Activated CD4-positive, alpha-beta T cell treated with anti-CD3 and anti-CD28 coated beads, Interleukin-2, amount 10 ng/mL, durations not matched to agents 24 days and 14 days (primary cell): ENCODE measurements at places on chromosomes 2 and 18. TPM values are rescaled to one million over a fixed set of nuclear protein-coding genes. Genes with fewer than 3 reads are reported as not detected.

The CFAP53 gene
- 0.38 and 0.63 TPM in 2 replicates for total RNA-seq

The ABCG8 gene
- total RNA-seq: not detected in 2 replicates

The GRB14 gene
- total RNA-seq: not detected in 2 replicates

The IL18R1 gene
- total RNA-seq: 41.7 and 50.2 TPM in 2 replicates

The IL37 gene
- not detected in 2 replicates for total RNA-seq

The CDCA7 gene
- 116 and 118 TPM in 2 replicates for total RNA-seq

The SERPINB3 gene
- total RNA-seq: not detected in 2 replicates

The OR6B2 gene
- total RNA-seq: not detected in 2 replicates

The PIEZO2 gene
- total RNA-seq: not detected in 2 replicates

The UPP2 gene
- total RNA-seq: not detected in 2 replicates

The PCARE gene
- total RNA-seq: not detected in 2 replicates

The RNASEH1 gene
- total RNA-seq: 27.8 and 29.8 TPM in 2 replicates

The GPR45 gene
- not detected in 2 replicates for total RNA-seq

The GREB1 gene
- 0.05 and 0.24 TPM in 2 replicates for total RNA-seq

The PROKR1 gene
- not detected in 2 replicates for total RNA-seq

The BCL2 gene
- total RNA-seq: 80.5 and 81.3 TPM in 2 replicates

The TMEM198 gene
- total RNA-seq: 3.1 and 3.4 TPM in 2 replicates

The TTC27 gene
- total RNA-seq: 40.8 and 46.8 TPM in 2 replicates

The KIF3C gene
- 6.2 and 6.7 TPM in 2 replicates for total RNA-seq

The CD8B2 gene
- total RNA-seq: 0.09 and 0.12 TPM in 2 replicates

The ARHGEF4 gene
- total RNA-seq: 0.07 and 0.31 TPM in 2 replicates
